ENCODE measurements at places on chromosomes 6 and 20.

DNA sequence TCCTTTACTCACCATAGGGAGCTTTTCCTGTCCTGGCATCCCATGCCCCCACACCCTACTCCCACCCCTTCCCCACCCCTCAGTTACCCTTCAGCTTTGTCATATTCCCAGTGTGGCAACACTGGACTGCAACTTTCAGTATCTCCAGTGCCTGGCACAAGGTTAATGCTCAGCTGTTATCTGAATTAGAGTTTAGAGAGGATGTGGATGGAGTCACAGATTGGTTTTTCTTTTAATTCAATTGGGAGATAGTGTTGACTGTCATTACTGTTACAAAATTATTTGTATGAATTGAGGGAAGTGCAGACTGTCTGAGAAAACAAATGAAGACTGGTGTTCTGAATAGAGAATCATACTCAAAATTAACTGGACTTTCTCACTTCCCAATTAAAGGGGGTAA, 89.9 kb downstream of the TULP4 start:
- DNase-seq = no peak

GRCh38 chr20:8997701-8998117, 71.2 kb upstream of the PLCB4 start:
- DNase-seq = no peak

DNA sequence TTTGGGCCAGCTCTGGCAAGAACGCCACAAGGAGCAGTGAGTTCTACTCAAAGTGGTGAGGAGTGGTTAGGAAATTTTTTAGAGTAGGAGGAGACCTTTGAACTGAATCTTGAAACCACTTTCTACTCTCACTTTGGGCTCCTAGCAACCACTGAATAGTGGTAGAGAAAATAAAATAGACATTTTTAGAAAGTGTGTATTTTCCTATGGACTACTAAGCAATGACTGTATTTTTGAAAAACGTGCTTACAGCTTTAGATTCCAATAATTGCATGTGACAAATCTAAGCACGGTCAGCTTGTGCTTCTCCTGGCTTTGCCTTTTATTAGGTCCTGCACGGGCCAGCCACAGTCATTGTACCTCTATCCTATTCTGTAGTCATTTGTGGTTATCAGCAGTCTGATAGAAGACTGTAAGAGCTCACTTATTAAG, 8.7 kb upstream of the IFNGR1 start:
- DNase-seq = no peak

GRCh38 chr20:25067102-25067987, 9.4 kb upstream of the ACSS1 start:
- DNase-seq = no peak

DNA sequence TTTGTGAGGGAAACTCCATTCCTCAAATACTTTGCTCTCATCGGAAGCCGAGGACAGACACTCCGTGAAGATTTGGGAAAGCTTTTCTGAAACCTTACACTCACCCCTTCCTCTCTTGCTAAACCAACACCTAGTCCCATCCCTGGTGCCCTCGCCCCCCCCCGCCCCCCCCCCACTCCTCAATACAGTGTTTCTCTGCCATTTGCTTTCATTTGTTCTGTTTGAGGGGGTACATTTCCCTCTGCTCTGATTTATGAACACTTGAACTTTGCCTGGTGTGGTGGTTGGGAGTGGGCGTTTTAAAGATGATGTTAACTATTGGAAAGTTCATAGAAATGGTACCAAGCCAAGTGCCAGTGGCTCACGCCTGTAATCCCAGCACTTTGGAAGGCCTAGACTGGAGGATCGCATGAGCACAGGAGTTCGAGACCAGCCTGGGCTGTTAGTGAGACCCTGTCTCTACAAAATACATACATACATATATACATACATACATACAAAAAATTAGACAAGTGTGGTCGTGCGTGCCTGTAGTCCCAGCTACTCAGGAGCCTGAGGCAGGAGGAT, 1.1 kb downstream of the RAB32 start:
- DNase-seq = no peak

DNA sequence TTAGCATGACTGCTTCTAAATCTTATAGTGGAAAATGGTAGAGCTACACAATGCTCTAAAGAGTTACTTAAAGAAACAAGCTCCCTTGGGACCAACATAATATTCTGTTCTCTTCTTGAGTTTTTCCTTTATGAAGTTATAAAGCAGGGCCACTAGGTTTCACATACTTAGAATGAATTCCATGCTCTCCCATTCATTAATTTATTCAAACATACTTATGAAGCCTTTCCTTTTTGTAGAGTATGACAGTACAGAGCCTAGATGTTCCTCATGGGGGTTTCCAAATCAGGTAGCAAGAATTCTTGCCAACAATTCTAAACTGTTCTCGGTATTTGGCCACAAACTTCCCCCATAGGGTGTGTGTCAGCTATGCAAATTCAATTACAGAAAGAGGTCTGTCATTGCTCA, 20.6 kb upstream of the FABP7 start:
- no peak for DNase-seq

- DNase-seq = peak; percentile 96
Measured at GRCh38 chr20:50278684-50279531, 88.3 kb downstream of the CEBPB start.

GRCh38 chr6:6645261-6645917, 56.9 kb downstream of the LY86 start:
- no peak for DNase-seq

GRCh38 chr20:13858871-13859270, 74.0 kb downstream of the NDUFAF5 start:
- DNase-seq = no peak

DNA sequence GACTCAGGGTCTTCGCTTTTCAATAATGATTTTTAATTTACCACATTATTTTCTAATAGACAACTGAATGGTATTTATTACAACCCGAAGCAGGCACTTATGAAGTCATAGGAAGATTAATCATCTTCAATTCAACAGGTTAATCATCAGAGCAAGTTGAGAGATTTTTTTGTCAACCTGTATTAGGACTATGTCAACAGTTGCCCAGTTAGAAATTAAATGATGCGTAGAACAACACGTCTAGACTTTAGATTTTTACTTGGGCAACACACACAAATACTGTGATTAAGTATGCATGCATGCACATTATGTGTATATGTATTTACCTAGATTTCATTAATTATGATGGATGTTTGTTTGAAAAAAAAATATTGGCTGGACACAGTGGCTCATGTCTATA, 4.3 kb downstream of the ILRUN start:
- no peak for DNase-seq

GRCh38 chr6:87181903-87182302, 26.5 kb downstream of the ZNF292 start:
- no peak for DNase-seq

DNA sequence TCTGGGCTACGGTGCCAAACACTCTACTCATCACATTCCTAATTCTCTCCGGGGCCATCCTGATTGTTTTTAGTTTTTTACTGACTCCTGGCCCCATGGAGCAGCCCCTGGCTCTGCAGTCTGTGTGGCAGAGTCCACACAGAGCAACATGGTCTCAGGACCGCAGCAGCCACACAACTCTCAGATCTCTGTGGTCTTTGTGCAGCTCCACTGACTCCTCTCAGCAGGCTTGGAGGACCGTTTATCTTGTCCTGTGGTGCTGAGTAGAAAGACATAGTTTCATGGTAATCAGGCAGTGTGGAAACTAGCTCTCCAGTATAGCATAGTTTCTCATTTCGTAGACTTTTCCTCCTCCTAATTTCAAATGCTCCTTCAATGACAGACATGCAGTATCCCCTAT, 168.4 kb downstream of the EDN1 start:
- DNase-seq = no peak

DNA sequence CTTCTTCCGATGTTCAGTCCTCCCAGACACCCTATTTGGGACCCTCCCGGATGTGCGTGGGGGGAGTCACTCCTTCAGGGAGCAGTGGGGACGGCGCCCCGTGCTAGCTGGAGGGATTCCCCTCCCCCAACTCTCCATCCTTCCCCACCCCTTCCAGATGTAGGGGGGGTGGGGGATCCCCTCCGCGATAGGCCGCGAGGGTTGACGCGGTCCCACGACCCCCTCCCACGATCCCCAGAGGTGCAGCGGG, 548 bp downstream of the GNL1 start:
- DNase-seq = no peak

- DNase-seq = no peak
Measured at GRCh38 chr6:87251225-87251624, 71.2 kb upstream of the SMIM8 start.

- DNase-seq = no peak
Measured at GRCh38 chr6:106194949-106195921, 109.1 kb downstream of the PRDM1 start.

DNA sequence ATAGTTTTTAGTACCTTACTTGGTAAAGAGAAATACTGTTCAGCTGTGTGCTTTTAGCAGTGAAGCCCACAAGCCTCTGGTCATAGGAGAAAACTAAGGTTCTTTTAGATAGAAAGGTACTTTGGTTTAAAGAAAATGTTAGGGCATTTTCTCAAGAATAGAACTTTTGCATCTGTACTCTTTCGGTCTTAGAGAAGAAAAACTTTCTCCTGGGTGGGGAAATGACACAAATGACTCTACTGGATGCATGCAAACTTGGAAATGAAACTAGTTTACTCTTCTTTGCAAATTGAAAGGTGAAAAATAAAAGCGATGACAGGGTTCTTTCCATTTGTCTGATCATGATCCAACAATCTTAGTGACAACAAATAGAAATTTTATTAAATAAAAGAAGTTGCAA, 2.1 kb upstream of the TMEM217 start:
- DNase-seq = no peak

DNA sequence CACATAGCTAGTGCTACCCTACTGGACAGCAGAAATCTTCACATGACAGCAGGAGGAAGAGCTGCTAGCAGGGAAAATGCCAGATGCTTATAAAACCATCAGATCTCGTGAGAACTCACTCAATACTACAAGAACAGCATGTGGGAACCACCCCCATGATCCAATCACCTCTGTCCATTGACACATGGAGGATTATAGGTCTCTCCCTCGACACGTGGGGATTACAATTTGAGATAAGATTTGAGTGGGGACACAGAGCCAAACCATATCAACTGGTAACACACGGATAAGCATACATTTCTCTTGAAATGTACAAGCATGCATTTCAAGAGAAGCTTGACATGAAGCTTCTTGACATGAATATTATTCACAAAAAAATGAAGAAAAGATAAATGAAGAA, 64.1 kb downstream of the MMS22L start:
- no peak for DNase-seq

DNA sequence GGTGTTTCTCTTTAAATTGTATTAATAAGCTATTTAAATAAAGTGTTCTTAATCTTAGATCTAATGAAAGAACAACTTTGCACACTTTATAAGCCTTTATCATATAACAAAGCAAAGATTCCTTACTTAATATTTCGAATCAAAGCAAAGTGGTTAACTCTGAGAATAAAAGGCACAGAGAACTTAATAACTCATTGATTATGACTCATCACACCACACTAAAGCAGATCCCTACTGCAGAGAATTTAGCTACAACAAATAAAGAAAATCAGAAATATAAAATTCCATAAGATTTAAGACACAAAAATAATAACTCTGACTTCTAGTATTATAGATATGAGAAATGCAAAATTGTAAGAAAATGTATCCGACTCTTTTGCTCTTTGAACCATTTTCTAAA, 135.6 kb upstream of the RUNX2 start:
- DNase-seq = no peak

DNA sequence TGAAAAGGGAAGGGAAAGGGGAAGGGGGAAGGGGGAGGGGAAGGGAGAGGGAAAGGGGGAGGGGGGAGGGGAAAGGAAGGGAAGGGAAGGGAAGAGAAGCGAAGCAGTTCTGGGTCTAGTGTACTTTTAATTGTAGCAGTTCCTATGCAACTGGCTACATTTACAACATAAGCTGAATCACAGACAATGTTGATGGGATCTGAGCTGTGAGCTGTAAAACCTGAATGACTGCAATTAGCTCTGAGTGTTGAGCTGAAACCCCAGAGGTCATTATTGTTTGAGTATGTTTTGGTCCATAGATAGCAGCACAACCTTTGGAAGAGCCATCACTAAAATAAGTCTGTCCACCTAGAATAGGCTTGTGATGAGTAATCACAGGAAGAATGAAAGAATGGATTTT, 7.2 kb upstream of the ABHD12 start:
- DNase-seq = no peak

DNA sequence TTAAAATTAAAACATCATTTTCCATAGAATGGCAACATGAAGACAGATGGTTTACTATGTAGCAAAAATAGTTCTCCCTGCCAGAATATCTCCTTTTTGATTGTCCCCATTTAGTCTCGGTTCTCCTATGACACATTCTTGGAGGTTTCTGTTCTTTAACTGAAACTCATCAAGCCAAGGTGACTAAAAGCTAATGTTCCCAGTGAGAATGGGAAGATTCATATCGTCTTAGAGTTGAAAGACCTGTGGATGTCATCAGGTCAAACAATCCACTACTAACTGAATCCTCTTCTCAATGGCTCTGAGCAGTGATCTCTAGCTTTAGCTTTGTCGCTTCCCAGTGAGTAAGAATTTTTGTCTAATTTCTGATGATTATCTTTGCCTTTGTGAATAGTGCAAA, 1.3 kb upstream of the DOK5 start:
- DNase-seq = no peak

- no peak for DNase-seq
Measured at GRCh38 chr6:49635480-49635879, 1.2 kb downstream of the RHAG start.

DNA sequence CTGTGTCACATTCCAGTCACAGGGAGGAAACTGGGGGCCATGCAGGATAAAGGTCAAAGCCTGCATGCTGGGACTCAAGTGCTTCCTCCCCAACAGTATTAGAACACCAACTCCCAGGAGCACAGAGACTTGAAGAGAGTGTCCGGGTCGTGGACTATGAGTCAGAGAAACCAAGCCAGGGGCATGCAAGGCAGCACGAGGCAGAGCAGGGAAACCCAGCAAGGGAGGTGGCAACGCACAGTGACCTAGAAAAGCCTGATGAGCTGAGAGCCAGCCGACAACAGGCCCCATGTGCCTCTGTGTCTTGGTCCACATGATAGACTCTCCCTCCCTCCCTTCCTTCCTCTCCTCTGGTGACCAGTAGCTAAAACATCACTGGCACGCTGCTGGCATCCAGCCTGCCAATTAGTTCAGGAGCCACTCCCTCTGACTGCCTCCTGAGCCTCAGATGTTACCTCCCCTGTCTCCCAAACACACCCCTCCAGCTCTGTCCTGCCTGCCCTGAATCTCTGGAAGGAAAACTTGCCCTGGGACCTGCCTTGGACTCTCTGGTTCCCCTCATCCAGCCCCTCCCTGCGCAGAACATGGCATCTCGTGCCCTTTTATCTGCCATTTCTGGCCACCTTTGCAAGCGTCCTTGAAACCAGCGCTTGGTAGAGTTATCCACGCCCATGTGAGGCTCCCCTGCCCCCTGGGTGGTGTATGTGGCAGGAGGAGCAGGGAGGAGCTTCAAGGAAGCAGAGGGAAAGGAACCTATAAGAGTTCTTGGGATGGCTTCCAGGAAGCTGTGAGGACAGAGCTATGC, 16.2 kb upstream of the RNF39 start:
- DNase-seq = no peak
